ENCODE measurements at places on chromosomes 7 and 10.

DNA sequence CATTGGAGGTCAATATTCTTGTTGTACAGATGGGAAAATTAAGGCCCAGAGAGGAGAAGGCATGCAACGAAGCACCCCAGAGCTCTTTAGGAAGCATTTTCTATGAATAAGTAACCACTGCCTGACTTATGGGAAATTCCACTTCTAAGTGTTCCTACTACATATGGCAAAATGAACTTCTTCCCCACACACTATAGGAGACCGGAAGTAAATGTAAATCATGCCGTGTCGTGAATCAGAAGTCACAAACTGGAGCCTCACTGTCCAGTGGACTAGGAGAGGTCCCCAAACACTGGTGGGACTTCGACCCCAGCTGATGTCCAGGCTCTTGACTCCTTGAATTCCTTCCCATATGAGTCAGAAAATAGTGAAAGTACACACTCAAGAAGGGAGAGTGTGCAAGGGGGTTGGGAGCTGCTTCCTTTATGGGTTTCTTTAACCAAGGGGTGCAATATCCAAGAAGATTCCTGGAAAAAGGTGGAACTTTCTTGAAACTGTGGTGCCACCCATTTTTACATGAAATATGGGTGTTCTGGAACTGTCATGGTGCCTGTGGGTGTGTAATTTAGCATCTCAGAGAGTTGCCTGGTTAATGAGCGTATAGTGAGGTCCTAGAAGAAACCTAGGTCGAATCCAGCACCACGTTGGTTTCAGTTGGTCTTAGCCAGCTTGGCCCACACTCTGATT, 6.7 kb downstream of the RASSF4 start:
- no peak for DNase-seq

- DNase-seq, result no peak
These were observed 11.2 kb downstream of the KPNA7 start for GRCh38 chr7:99196536-99197258.

DNA sequence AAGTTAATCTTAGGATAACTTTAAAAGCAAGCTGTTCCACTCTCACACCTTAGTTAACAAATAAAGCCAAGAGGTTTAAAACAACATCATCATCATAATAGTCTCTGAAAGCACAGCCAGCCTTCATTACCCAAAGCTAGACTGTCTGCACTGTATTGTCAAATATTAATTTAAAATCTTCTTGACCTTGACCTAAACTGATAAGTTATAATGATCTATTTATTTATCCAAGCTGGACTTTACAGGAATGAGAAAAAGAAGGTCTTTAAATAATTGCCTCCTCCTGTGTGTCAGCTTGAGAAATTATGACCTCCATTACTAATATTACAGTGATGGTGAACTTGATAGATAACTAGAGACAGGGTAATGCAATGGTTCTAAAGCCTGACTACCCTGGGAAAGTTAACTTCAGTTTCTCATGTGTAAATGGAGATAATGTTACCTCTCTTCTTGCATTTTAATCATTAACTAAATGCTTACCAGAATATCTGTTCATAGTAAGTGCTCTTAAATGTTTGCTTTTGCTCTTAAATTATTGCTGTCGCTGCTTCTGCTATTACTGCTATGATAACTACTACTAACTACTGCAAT, 111.0 kb downstream of the KAT6B start:
- DNase-seq, result no peak

GRCh38 chr7:73706126-73707044, 13.1 kb downstream of the STX1A start:
- no peak for DNase-seq

Data from effector CD8-positive, alpha-beta T cell (primary cell).